ENCODE measurements at places on chromosomes 3 and 15.

DNA sequence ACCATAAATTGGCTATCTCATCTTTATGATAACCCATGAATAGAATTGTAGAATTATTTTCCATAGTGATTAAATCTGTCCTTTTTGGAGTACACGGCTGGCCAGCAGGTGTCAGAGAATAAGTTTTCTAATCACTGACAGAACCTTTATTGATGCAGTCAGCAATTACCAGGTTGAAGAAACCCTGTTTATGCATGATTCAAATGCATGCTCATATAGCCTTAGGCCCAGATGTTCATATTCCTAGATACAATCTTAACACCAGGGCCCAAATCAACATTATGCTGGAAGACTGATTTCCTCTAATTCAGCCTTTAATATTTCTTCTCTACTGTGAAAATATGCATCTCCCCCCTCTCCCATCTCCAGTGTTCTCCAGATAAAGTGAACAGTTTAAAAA lies 243.5 kb upstream of the DCBLD2 start:
- no peak for ATAC-seq

DNA sequence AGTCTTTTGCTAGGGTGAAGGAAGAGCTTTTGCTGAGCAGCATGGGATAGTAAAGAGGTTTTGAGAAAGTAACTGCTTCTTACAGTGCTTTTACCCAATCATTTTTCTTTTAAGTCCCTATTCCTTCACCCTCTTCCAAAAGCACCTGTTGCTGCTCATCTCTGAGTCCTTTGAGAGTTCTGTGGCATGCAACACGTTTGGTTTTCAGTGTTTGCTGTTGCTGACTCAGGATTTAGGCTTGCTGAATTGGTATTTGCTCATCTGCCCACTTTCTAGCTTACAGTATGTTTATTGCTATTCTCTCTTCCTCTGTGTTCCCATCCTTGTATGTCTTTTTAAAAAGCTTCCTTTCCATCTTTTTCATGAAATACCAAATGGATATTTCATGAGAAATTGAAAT lies 55.9 kb upstream of the THRB start:
- no peak for ATAC-seq

- ATAC-seq: no peak
Observed at GRCh38 chr3:12990306-12990705, 82.9 kb downstream of the IQSEC1 start.

DNA sequence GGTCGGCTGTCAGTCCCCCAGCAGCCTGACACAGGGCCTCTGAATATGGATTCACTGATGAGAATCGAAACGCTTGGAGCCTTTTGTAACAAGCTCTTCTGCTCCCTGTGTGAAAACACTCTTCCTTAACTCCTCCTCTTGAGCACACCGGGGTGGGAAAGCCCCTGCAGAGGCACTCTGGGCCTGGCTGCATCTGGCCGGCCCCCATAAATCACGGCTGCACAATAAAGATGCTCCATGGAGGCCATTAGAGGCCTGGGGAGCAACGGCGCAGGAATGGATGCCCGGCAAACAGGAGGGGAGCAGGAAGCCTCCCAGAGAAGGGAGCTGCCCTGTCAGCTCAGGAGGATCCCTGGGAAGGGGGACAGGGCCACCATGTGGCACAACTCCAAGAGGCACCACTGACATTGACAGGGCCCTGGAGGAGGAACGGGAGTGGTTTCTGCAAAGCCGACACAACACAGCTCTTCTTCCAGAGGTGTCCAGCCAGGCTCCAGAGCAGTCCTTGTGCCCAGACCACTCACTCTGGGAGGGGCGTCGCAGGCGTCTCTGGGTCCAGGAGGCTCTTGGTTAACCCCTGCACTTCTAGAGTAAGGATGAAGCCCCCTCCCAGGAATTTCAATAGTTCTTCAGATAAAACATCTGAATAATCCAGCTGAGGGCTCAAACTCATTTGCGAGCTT lies 509.3 kb upstream of the PPP2R3A start:
- no peak for ATAC-seq

DNA sequence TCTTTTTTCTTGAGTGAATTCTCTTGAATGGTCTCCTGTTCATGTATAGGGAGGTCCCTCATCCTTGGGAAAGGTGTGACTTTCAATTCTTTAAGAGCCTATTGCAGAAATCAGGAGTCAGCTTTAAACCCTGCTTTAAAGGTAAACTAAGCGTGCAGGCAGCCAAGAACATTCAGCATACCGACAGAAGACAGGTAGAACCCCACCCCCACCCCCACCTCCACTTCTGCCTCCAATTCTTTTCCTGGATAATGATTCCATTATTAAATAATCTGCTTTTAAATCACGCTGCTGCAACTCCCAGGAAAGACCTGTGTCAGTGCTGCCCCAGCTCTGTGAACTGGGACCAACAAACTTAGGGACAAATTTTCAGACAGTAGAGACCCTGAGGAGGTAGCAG lies 49.3 kb upstream of the SKOR1 start:
- ATAC-seq: no peak
